ENCODE measurements at places on chromosomes 2 and 18. TPM values are rescaled to one million over a fixed set of nuclear protein-coding genes. Genes with fewer than 3 reads are reported as not detected.

GRCh38 chr2:111054791-111055691, 65.7 kb upstream of the BCL2L11 start:
- H3K27me3 ChIP-seq: peaks cover 18% of the 10 kb centered on the region
- no peaks in the 10 kb centered on the region for H3K36me3 ChIP-seq
- peak overlapping the region; percentile 80 for H3K27ac ChIP-seq
- no peak overlapping the region for H3K4me3 ChIP-seq
- H3K4me1 ChIP-seq: peaks cover 41% of the 10 kb centered on the region

DNA sequence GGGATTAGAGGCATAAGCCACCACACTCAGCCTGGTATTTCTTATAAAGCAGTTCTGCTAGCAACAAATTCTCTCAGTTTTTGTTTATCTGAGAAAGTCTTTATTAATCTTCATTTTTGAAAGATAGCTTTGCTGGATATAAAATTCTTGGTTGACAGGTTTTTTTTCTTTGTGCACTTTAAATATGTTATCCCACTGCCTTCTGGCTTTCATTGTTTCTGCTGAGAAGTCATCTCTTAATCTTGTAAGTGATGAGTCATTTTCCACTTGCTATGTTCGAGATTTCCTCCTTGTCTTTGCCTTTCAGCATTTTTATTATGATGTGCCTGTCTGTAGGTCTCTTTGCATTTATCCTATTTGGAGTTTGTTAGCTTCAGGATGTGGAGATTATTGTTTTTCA, 5.9 kb upstream of the ELAC1 start:
- DNase-seq: no peak
- peaks cover 6% of the 10 kb centered on the region for H3K27me3 ChIP-seq
- H3K36me3 ChIP-seq: peaks cover 5% of the 10 kb centered on the region
- no peaks in the 10 kb centered on the region for H3K4me1 ChIP-seq
- no peak overlapping the region for H3K27ac ChIP-seq

GRCh38 chr2:135890835-135891234, 14.6 kb upstream of the MCM6 start:
- H3K4me1 ChIP-seq: no peaks in the 10 kb centered on the region
- peaks cover 4% of the 10 kb centered on the region for H3K36me3 ChIP-seq
- peaks cover 5% of the 10 kb centered on the region for H3K27me3 ChIP-seq
- no peak for DNase-seq
- no peak overlapping the region for H3K27ac ChIP-seq

Gene ZNF2
- total RNA-seq: 3.9 TPM

Gene PAX8
- 1.6 TPM for total RNA-seq

GRCh38 chr2:128464456-128464855, 145.8 kb upstream of the HS6ST1 start:
- H3K36me3 ChIP-seq: peaks cover 2% of the 10 kb centered on the region
- peaks cover 10% of the 10 kb centered on the region for H3K27me3 ChIP-seq
- H3K4me1 ChIP-seq: no peaks in the 10 kb centered on the region
- no peak overlapping the region for H3K4me3 ChIP-seq
- DNase-seq: no peak
- H3K27ac ChIP-seq: no peak overlapping the region

Gene ZNF804A
- 0.05 TPM for total RNA-seq

Gene CENPO
- 44.7 TPM for total RNA-seq

DNA sequence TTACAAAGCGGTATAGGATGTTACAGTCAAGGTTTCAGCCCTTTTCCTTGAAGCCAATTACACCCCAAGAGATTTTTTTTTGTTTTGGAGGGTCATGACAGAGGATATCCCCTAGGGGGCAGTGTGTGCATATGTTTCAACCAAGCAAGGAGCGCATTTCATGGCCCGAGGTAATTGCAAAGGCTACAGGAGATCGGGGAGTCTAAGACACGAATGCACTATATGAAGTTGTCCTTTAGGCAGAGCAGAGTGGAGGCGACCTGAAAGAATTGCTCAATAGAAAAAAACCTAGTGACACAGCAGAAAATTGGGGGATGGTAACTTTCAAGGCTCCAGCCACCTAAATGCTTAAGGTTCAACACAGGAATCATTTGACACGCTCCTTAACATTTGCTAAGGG, 219.8 kb upstream of the PARD3B start:
- peaks cover 5% of the 10 kb centered on the region for H3K4me1 ChIP-seq
- H3K4me3 ChIP-seq: no peak overlapping the region
- H3K27ac ChIP-seq: no peak overlapping the region
- peak; percentile 55 for DNase-seq

Gene TEKT4
- 0.27 TPM for total RNA-seq

- no peak overlapping the region for H3K4me3 ChIP-seq
- H3K36me3 ChIP-seq: no peaks in the 10 kb centered on the region
- H3K27ac ChIP-seq: no peak overlapping the region
- no peak for DNase-seq
These were observed 230.5 kb downstream of the ZNF521 start for GRCh38 chr18:25121442-25121841.

- no peaks in the 10 kb centered on the region for H3K36me3 ChIP-seq
- no peak overlapping the region for H3K27ac ChIP-seq
- no peak for DNase-seq
- H3K4me1 ChIP-seq: no peaks in the 10 kb centered on the region
These were observed 173.8 kb upstream of the HDAC4 start for GRCh38 chr2:239574434-239575156.

Gene DOK6
- total RNA-seq: not detected

DNA sequence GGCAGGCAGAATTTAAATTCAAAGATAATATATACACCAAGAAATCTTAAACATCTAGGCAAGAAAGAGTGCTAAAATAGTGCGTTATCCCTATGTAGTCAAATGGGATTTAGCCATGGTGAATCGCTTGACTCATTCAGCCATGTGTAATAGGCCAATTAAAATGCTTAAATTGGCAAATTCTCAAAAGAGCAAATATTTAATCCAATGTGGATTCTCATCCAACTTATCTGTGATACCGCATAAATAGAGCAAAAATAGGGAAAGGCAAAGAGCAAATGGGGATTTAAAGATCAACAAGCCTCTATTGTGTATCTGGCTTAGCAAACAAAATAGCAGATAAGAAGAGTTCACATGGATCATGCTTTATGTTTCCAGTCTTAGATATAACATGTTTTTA, 123.2 kb upstream of the RPRM start:
- H3K27me3 ChIP-seq: no peaks in the 10 kb centered on the region
- no peak overlapping the region for H3K4me3 ChIP-seq
- H3K27ac ChIP-seq: no peak overlapping the region
- H3K4me1 ChIP-seq: no peaks in the 10 kb centered on the region
- no peaks in the 10 kb centered on the region for H3K36me3 ChIP-seq

GRCh38 chr2:133266041-133266925, 302.0 kb downstream of the NCKAP5 start:
- H3K4me1 ChIP-seq: no peaks in the 10 kb centered on the region
- no peak overlapping the region for H3K27ac ChIP-seq
- no peaks in the 10 kb centered on the region for H3K36me3 ChIP-seq
- H3K4me3 ChIP-seq: no peak overlapping the region
- no peak for DNase-seq

Gene DAPL1
- not detected for total RNA-seq

Measured in activated T-helper 1 cell treated with anti-CD3 and anti-CD28 coated beads, Interleukin-12 subunit alpha, Interleukin-12 subunit beta, Interleukin-2, Interleukin-4 antibody, amounts not matched to agents 30 ng/mL and 10 ng/mL and 1 ng/mL, durations not matched to agents 14 hours and 24 hours and 36 hours (primary cell).